ENCODE measurements at places on chromosomes 13 and 19.

GRCh38 chr13:93875547-93875946, 603.9 kb downstream of the DCT start:
- DNase-seq, result no peak

- no peak for DNase-seq
Observed at GRCh38 chr13:65112531-65112941, 2117.6 kb downstream of the PCDH9 start.

GRCh38 chr19:56841193-56841543, 642 bp upstream of the PEG3 start:
- peak; percentile 11 for DNase-seq

GRCh38 chr19:55086730-55087541, 11.3 kb downstream of the EPS8L1 start:
- peak; percentile 80 for DNase-seq

DNA sequence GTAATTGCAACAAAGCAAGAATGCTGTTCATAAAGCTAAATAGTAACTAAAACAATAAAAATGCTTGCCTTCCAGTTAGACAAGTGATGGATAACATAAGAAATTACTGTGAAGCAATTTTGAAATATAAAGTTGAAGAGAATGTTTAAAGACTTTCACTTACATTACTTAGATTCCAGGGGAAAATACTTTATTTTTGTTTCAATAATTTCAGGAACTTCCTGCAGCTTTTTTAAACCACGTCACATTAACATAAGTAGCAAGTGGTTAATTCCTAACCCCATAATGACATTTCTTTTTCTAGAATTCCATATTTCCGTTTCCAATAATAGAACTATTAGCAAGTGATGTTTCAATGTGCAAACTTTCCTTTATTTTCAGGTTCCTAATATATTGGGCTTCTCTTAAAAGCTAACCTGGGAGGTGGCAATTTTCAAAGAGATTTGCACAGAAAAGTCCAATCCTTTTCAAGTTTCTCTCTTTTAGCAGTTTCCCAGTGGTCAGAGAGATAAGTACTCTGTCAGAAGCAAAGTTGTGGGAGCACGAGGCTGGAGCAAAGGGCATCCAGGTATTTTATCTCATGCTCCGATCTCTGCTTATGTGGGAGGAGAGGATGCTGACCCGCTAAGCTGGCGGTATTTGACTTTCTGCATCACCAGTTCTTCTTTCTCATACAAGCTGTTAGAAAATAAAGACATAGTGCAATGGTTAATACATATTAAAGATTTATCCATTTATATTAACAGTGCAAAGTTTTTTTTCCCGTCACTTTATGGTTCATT, 1025.3 kb downstream of the EFNB2 start:
- no peak for DNase-seq

GRCh38 chr19:10061717-10062310, 24.3 kb upstream of the SHFL start:
- no peak for DNase-seq

- DNase-seq, result peak; percentile 45
Observed at GRCh38 chr19:49327878-49328544, 3.0 kb upstream of the SLC6A16 start.

Data from small intestine (tissue), 16 donors.